ENCODE measurements at places on chromosomes 5 and 9.

DNA sequence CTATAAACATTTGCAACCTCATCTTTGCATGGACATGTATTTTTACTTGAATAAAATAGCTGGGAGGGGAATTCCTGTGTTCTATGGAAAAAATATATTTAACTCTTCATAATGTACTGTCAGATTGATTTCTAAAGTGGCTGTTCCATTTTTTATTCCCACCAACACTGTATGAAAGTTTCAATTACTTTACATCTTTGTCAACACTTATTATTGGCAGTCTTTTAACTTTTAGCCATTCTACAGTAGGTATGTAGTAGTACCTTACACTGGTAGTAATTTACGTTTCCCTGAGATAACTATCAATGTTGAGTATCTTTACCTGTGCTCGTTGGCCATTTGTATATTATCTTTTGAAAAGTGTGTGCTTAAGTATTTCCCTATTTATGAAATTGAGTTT, 429.7 kb downstream of the KIAA0825 start:
- H3K4me1 ChIP-seq: no peaks in the 10 kb centered on the region
- no peak overlapping the region for H3K27ac ChIP-seq
- no peak for DNase-seq
- H3K27me3 ChIP-seq: no peaks in the 10 kb centered on the region
- no peaks in the 10 kb centered on the region for H3K36me3 ChIP-seq

DNA sequence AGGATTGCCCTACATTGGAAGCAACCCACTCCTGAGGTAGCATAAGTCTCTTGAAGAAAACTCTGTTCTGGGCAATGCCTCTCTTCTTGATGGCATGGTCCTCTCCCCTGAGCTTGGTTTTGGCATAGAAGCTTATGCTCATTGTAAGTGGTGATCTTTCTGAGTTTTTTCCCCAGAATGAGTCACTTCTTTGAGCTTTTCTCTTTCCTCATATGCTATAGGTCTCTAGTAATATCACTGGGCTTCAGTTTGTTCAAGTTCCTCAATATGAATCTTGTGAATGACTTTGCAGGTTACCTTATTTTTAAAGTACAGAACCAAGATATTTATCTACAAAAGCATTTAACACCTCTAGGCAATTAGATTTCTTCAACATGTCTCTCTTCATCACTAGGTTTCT, 76.5 kb upstream of the ATG10 start:
- no peak for DNase-seq
- H3K27ac ChIP-seq: no peak overlapping the region
- H3K27me3 ChIP-seq: no peaks in the 10 kb centered on the region
- H3K4me1 ChIP-seq: no peaks in the 10 kb centered on the region

- no peak overlapping the region for H3K27ac ChIP-seq
- H3K27me3 ChIP-seq: no peaks in the 10 kb centered on the region
- no peaks in the 10 kb centered on the region for H3K36me3 ChIP-seq
- H3K4me3 ChIP-seq: no peak overlapping the region
- H3K4me1 ChIP-seq: peaks cover 5% of the 10 kb centered on the region
Measured at GRCh38 chr9:109455861-109456260, 42.2 kb downstream of the PTPN3 start.

DNA sequence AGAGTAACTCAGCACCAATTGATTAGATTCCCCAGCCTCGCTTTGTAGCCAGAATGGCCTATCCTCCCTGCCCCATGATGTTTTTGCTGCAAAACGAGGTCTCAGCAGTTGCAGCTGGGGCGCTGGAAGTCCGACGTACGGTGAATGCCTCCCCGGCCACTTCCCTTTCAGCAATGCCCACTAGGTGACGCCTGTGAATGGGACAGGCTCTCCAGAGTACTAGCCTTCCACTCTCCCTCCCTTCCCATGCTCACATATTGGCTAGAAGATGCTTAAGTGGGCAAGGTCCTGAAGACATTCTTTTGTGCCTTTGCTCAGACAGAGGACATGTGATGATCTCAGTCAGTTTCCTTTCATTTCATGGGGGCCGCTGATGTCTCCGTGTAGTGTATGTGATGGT, 50.8 kb downstream of the DMRT2 start:
- no peaks in the 10 kb centered on the region for H3K36me3 ChIP-seq
- peaks cover 21% of the 10 kb centered on the region for H3K27me3 ChIP-seq
- no peak overlapping the region for H3K4me3 ChIP-seq
- H3K4me1 ChIP-seq: no peaks in the 10 kb centered on the region

DNA sequence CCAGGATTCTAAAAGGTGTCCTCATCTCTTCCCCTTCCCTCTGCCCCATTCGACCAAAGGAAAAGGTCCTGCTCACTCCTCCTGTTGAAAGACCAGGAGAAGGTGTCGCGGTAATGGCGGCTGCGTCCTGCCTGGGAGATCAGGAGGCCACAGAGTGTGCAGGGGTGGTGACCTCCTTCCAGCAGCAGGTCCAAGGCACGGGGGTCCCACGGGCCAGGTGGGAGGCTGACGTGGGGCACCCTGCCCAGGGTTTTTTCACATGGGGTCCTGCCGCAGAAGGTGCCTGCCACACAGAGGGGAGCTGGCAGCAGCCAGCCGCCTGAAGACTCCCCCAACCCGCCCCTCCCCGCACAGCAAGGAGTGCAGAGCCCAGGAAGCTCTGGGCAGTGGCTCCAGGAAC, 22.2 kb upstream of the ADAMTS2 start:
- no peak for DNase-seq
- H3K27ac ChIP-seq: no peak overlapping the region
- H3K4me1 ChIP-seq: no peaks in the 10 kb centered on the region
- H3K4me3 ChIP-seq: no peak overlapping the region
- no peaks in the 10 kb centered on the region for H3K36me3 ChIP-seq

DNA sequence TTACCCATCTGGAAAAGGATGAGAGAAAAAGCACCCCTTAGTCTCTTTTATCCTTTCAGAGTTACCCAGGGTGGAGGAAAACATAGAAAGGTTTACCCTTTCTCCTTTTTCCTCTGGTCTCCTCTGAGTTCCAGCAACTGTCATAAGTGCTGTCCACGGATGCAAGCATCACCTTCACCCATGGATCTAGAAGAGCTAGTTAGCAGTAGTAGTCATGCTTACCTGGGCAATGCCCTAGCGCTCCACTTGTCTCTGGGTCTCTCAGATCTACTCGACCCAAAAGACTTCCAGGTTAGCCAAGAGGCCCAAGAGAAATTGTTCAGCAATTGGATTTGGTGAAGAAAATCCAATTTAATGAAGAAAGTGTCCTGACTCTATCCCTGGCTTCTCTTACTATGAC, 656.2 kb upstream of the PTPRD start:
- H3K27me3 ChIP-seq: no peaks in the 10 kb centered on the region
- H3K36me3 ChIP-seq: no peaks in the 10 kb centered on the region
- H3K4me3 ChIP-seq: no peak overlapping the region
- H3K27ac ChIP-seq: no peak overlapping the region

- peak overlapping the region; percentile 68 for H3K27ac ChIP-seq
- peaks cover 2% of the 10 kb centered on the region for H3K36me3 ChIP-seq
- no peaks in the 10 kb centered on the region for H3K27me3 ChIP-seq
- peak; percentile 93 for DNase-seq
Measured at GRCh38 chr5:14250084-14250695, 107.0 kb downstream of the TRIO start.

DNA sequence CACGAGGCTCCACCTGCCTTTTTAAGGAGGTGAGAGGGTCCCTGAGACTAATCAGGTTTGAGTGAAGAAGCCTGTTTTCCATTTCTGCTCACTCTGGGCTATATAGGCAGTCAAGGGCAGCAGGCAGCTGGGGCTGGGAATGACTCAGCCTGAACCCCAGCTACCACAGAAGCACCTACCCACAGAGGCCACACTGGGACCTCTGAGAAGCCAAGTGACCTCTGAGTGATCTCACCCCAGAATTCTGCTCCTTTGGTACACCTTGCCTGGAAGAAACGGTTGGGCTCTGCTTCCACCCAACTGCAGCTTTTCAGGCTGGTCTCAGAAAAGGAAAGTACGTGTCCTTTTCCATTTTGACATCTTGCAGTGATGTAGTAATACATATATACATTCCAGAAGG, 6.8 kb downstream of the FAM219A start:
- H3K4me1 ChIP-seq: peaks cover 25% of the 10 kb centered on the region
- peak; percentile 31 for DNase-seq
- no peak overlapping the region for H3K27ac ChIP-seq
- no peak overlapping the region for H3K4me3 ChIP-seq
- H3K36me3 ChIP-seq: no peaks in the 10 kb centered on the region

DNA sequence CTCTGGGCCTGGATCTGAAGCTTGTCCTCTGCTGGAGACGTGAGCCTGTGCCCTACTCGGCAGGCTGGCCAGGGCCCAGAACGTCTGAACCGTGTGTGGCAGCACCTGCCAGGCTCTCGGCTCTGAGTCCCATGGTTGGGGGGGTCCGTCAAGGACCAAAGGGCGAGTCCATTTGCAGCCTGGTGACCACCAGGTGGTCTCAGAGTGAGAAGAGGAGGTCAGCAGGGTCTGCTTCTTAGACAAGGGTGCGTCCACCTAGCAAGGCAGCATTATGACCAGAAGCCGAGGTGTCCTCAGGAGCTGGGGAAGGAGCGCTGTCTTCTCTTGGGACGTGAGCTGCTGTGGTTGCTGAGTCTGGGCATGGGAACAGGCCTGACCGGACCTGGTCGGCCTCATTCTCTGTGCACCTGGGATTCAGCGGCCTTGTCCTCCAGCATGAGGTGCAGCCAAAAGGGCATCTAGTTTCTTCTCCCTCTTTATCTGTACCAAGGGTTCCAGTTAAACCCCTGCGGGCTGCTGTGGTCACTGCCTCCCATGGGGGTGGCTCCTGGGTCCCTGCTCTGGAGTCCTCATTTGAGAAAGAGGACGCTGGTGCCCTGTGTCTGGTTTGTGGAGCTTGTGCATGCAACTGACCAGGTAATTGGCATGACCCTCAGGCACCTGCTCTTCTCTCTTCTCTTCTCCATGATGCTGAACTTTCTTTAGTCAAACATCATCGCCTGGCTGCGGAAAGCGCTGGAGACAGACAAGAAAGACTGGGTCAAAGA, 14.4 kb downstream of the EXOC3 start:
- DNase-seq: no peak
- H3K27me3 ChIP-seq: no peaks in the 10 kb centered on the region
- peaks cover 10% of the 10 kb centered on the region for H3K4me1 ChIP-seq
- H3K4me3 ChIP-seq: no peak overlapping the region
- H3K27ac ChIP-seq: no peak overlapping the region

GRCh38 chr5:159564031-159564430, 233.7 kb upstream of the IL12B start:
- no peak overlapping the region for H3K4me3 ChIP-seq
- H3K27ac ChIP-seq: no peak overlapping the region
- no peaks in the 10 kb centered on the region for H3K4me1 ChIP-seq
- no peak for DNase-seq

DNA sequence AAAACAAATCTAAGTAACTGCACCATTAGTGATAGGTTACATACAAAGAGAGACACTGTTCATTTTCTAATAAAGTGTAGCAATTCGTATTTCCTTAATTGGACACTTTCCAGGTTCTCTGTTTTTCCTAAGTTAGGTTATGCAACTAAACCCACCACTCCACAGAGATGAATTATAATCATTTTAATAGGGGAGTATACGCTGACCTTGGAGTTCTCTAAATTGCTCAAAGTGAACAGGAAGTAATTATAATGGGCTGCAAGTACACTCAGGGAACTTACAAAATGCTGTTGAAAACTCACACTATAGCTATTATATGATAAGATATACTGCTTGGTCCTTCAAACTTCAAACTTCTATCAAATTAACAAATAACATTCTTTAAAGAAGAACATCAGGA, 18.2 kb upstream of the ADCY2 start:
- no peaks in the 10 kb centered on the region for H3K36me3 ChIP-seq
- DNase-seq: no peak
- H3K4me1 ChIP-seq: no peaks in the 10 kb centered on the region
- H3K27ac ChIP-seq: no peak overlapping the region
- no peak overlapping the region for H3K4me3 ChIP-seq
- H3K27me3 ChIP-seq: no peaks in the 10 kb centered on the region

GRCh38 chr9:80158131-80158530, 586.4 kb downstream of the TLE4 start:
- H3K36me3 ChIP-seq: no peaks in the 10 kb centered on the region
- no peak for DNase-seq
- H3K4me1 ChIP-seq: no peaks in the 10 kb centered on the region
- H3K27me3 ChIP-seq: peaks cover 10% of the 10 kb centered on the region

DNA sequence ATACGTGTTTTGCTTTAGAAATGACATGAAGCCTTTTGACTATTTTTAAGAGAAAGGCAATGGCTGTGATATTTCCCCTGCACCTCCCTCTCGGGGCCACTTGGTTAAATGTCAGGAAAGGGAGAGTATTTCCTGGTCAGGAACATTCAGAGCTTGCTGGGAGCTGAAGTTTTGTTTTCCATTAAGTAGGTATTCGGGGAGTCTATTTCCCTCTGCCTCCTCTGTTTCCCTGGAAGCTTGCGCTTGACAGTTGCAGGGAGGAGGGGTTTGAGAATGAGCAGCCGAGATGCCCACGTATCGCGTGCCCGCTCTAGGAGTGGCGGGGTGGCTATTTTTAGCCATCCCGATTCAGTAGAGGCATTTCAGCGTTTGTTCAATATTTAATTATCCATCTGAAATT, 6.7 kb downstream of the DAB2IP start:
- H3K27me3 ChIP-seq: peaks cover 6% of the 10 kb centered on the region
- H3K4me1 ChIP-seq: no peaks in the 10 kb centered on the region
- H3K4me3 ChIP-seq: peak overlapping the region; percentile 26
- peak; percentile 44 for DNase-seq
- no peaks in the 10 kb centered on the region for H3K36me3 ChIP-seq

DNA sequence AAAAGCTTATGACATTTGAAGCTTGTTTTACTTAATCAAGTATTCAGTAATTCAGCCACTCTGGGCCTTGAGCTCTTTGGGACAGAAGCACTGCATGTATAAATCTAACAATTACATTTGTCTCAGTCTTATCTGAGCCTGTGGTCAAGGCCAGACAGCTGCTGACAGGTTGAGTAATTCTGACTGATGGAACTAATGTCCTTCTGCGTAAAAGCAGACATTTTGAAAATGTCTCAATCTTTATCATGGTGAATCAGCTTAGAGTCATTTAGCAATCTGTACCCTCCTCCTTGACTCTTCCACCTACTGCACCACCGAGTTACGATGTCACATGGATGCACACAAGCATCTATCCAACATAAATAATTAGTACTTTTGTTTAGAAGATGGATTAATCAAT, 400.0 kb downstream of the ARRDC3 start:
- DNase-seq: peak; percentile 49
- no peaks in the 10 kb centered on the region for H3K36me3 ChIP-seq
- H3K27me3 ChIP-seq: peaks cover 67% of the 10 kb centered on the region
- no peak overlapping the region for H3K27ac ChIP-seq
- H3K4me1 ChIP-seq: peaks cover 10% of the 10 kb centered on the region

- H3K27ac ChIP-seq: no peak overlapping the region
- H3K36me3 ChIP-seq: no peaks in the 10 kb centered on the region
- no peak overlapping the region for H3K4me3 ChIP-seq
- no peaks in the 10 kb centered on the region for H3K27me3 ChIP-seq
Measured at GRCh38 chr9:128149951-128150593, 819 bp downstream of the LCN2 start.
